ENCODE measurements at places on chromosomes 6 and 20.

- DNase-seq = no peak
- no peaks in the 10 kb centered on the region for H3K27me3 ChIP-seq
- H3K4me3 ChIP-seq = no peak overlapping the region
- no peak overlapping the region for H3K27ac ChIP-seq
- no peaks in the 10 kb centered on the region for H3K36me3 ChIP-seq
- peaks cover 2% of the 10 kb centered on the region for H3K4me1 ChIP-seq
These were observed 112.6 kb downstream of the PLCB1 start for GRCh38 chr20:8244637-8245036.

DNA sequence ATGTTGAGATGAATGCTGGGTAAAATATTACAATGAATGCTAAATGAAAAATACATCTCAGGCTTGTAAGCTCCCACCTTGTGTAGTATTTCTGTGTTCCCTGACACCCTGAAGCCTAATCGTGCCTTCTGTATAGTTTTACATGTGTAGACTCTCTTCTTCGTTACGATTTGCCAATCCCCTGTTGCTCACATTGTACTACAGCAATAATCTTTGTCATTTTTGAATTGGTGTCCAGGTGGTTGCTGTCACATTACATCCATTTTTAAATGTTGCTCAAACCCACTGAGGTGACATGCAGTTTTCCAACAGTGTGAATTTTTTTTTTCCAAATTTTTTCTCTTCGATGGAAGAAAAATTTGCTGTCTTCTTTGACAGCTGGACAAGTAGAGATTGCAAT, 300.0 kb upstream of the FLRT3 start:
- no peak for DNase-seq
- H3K4me3 ChIP-seq = no peak overlapping the region
- no peaks in the 10 kb centered on the region for H3K4me1 ChIP-seq

DNA sequence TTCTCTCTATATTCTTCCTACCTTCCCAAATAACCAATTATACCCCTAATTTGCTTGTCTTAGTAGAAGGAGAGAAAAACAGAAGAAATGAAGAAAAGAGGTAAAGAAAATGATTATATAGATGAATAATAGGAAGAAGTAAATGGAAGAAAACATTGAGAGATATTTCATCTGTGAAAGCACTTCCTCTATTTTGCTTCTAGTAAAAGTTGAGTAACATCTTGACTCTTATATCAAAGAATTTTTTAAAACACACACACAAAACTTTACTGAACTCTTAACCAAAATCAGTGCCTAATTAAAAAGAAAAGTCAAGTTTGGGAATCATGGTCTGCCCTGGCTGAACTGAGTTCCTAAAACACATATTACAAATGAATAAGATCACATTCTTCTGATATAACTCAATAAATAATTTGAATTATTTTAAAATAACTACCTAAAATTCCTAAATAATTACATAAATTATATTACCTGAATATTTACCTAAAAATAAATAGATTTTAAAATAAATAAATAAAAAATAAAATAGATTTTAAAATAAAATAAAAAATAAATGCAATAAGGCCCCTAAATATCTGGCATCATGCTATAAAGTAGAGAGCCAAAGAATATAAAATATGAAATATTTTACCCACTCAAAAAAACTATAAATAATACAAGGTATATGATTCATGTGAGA, 8.8 kb downstream of the SLC17A2 start:
- H3K4me1 ChIP-seq = no peaks in the 10 kb centered on the region
- no peak for DNase-seq
- no peaks in the 10 kb centered on the region for H3K36me3 ChIP-seq
- no peak overlapping the region for H3K4me3 ChIP-seq
- H3K27ac ChIP-seq = no peak overlapping the region

GRCh38 chr20:23257848-23258746, 92.5 kb upstream of the NXT1 start:
- no peak overlapping the region for H3K27ac ChIP-seq
- peaks cover 8% of the 10 kb centered on the region for H3K4me1 ChIP-seq
- no peaks in the 10 kb centered on the region for H3K36me3 ChIP-seq
- DNase-seq = no peak

GRCh38 chr6:155549928-155550327, 94.3 kb upstream of the NOX3 start:
- H3K36me3 ChIP-seq = no peaks in the 10 kb centered on the region
- H3K4me1 ChIP-seq = no peaks in the 10 kb centered on the region
- no peak overlapping the region for H3K27ac ChIP-seq
- H3K4me3 ChIP-seq = no peak overlapping the region

GRCh38 chr20:48761023-48761785, 66.6 kb downstream of the PREX1 start:
- peaks cover 10% of the 10 kb centered on the region for H3K36me3 ChIP-seq
- no peaks in the 10 kb centered on the region for H3K27me3 ChIP-seq
- no peak overlapping the region for H3K4me3 ChIP-seq
- no peaks in the 10 kb centered on the region for H3K4me1 ChIP-seq
- no peak for DNase-seq

DNA sequence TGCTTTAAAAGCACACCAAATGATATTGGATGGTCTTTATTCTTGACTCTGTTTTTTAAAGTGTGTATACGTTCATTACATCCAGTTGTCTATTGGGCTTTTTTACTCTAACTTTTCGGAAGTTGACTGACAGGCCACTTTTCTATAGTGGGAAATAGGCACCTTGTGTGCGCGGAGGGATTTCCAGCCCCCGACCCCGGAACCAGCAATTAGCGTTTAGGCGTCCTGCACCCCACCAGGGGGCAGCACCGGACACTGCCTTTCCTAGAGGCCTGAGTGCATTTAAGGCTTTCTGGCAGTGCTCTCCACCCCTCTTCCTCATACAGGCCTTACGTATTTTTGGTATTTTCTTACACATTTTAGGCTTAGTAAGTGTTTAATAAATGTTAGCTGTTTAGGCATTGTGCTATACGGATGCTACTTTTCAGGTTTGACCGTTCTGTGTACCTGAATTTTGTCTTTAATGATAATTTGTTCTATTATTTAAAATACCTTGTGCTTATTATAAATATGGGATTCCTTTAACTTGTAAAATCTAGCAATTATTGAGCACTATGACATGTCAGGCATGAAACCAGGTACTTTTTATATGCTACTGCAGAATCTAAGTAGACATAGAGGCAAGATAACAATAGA, 231.8 kb downstream of the BCKDHB start:
- no peaks in the 10 kb centered on the region for H3K4me1 ChIP-seq
- no peaks in the 10 kb centered on the region for H3K27me3 ChIP-seq
- no peak overlapping the region for H3K4me3 ChIP-seq
- H3K27ac ChIP-seq = no peak overlapping the region
- no peaks in the 10 kb centered on the region for H3K36me3 ChIP-seq

DNA sequence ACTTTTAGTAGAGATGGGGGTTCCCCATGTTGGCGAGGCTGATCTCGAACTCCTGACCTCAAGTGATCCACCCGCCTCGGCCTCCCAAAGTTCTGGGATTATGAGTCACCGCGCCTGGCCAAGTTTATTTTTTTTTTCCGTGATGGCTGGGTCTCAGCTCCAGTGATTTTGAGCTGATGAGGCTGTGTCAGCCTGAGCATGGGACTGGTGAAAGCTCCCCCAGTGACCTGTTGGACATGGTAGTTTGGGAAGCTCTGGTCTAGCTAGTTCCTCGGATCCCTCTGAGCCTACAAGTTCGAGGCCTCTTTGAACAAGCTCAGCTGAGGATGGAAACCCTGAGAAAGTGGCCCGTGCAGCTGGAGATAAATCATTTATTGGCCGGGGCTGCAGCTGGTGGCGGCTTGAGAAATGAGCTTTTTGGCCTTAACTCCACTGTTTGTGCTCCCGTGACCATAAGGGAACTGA, 126.8 kb downstream of the SNX5 start:
- H3K4me1 ChIP-seq = no peaks in the 10 kb centered on the region
- H3K27me3 ChIP-seq = peaks cover 52% of the 10 kb centered on the region
- H3K4me3 ChIP-seq = no peak overlapping the region
- no peak overlapping the region for H3K27ac ChIP-seq
- H3K36me3 ChIP-seq = no peaks in the 10 kb centered on the region

DNA sequence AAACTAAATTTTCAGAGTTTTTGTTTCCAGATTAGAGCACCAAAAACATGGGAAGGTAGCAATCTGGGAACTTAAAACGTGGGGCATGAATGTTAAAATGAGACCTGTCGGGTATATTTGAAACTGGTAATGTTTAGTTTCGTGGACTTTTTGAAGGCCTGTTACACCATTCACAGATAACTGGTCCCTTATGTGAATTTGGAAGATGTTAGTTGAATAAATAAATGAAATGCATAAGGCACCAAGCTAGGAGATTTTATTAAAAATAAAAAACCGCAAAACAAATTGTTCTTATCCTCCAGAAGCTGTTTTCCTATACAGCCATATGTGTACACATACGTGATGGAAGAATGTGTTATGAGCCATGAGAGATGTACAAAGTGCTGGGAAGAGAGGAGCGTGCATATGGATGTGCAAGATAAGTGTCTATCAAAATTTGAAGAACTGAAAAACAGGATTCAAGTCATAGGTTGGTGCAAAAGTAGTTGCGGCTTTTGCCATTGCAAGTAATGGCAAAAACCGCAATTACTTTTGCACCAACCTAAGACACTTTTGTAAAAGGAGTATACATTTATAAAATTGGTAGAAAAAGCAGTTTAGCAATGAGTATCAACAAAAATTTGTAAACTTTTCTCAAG, 700 bp upstream of the MCUR1 start:
- H3K4me1 ChIP-seq = peaks cover 3% of the 10 kb centered on the region
- H3K27ac ChIP-seq = peak overlapping the region; percentile 91
- no peak for DNase-seq
- no peaks in the 10 kb centered on the region for H3K36me3 ChIP-seq
- H3K4me3 ChIP-seq = peak overlapping the region; percentile 92
